ENCODE measurements at places on chromosomes 7 and 10.
A peak's percentile ranks its signal among the peaks of the same experiment; 100 is the strongest.

DNA sequence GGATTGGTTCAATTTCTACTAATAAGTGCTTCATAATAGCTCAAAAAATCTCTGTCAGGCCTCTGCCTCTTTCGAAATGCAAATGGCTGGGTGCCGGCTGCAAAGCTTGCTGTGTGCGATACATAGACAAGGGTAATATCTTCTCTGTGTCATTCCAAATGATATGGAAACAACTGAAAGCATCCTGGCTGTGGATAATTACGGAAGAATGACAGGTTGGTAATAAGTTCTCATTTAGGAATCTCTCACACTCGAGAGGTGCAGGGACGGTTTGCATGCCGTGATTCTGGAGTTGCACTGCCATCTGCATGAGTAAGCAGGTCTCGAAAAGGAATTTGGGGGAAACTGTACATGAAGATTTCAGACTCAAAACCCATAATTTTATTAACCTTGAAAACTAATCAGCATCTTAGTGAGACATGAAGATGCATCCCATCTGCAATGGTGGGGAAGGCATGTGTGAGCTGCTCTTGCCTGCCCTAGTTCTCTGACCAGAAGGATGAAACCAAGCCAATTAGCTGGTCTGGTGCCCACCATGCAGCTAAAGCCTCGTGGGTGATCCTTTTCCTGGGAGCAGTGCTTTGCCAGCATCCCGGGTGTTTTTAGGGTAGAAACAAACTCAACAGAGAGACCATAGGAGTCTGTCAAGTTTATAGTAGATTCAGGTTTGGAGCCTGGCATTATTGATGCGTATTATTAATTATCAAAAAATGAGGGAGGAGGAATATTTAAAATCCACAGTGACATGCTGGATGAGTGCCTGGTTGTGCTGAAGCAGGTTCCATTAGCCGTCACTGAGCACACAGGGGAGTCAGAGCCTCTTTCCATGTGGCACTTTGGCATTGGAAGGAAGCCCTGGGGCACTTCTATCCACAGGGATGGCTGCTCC lies 503.6 kb upstream of the MGMT start:
- DNase-seq, result no peak

- no peak for DNase-seq
Observed at GRCh38 chr10:847868-848267, 83.6 kb downstream of the LARP4B start.

GRCh38 chr10:15236340-15236739 lies 67.8 kb upstream of the NMT2 start:
- DNase-seq, result no peak

GRCh38 chr7:2979201-2979631 lies 64.5 kb downstream of the CARD11 start:
- DNase-seq, result no peak

DNA sequence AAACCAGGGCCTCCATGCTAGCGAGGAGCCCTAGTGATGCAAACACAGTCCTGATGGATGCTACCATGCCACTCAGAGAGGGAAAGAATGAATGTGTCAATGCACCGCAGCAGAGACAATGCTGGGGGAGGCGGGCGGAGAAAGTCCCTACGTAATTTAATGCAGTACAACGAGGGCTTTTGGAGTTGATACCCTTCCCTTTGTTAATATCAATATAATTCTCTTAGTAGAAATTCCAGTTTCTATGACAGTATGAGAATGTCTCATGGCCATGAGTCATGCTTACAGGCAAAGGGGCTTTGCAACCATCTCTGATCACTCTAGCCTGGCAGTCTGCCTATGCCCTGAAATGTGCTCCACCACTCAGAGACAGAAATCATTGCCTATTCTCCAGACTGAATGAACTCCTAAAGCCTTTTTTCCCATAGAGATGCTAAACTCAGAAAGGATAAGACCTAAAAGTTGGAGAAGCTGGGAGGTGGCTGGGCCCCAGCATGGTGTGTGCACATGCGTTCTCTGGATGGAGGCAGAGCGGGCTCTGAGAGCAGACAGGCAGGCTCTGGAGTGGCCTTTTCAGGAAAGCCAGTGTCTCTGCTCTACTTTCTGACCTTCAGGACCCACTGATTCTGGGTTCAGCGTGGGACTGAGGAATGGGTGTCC lies 20.3 kb upstream of the GIMAP2 start:
- no peak for DNase-seq

DNA sequence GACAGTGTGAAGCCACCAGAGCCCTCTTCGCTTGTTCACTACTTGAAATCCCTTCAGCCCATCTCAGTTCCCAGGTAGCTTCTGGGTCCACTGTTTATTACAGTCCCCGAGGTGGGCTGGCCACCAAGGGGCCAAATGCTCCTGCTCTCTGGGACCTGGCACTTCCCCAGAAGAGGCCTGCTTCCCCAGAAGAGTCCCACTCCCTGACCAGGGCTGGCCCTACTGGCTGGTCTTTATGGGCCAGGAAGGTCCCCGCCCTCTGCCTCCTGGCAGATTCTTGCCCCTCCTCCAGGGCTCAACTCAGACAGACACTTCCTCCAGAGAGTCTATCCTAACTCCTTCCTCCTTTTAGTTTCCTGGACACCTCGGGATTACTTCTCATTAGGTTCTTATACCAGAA lies 70.7 kb upstream of the LRRC18 start:
- DNase-seq, result no peak

DNA sequence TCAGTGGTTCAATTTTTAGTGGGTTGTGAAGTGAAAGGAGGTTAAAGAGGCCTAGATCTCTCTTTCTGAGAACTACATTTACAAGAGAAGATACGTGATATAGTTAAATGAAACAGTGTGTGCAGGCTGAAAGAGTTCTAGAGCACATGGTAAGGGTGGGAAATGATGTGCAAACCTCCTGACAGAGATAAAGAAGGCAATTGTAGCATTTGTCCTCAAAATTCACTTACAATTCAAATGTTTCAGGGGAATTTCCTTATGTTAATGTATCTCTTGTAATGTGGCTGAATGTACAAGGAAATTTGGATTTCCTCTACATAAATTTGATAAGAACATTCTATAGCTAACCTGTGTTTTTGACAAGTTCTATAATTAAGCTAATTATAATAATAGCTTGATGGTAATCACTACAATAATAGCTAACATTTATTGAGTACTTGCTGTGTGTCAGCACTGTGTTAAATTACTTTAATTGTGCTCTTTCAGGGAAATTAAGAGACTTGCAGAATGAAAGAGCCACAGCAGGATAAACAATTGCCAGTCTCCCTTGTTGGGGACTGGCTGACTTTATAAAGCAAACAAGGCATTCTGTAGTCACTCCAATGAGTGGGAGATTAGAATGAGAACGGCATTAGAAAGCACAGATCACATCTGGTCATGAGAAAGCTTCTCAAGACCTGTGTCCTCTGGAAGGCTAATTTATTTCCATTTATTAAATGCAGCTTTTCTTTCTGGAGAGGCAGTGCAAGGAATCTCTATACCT lies 139.7 kb upstream of the TMEM72 start:
- DNase-seq, result no peak

GRCh38 chr10:83222832-83223742 lies 916.2 kb upstream of the GHITM start:
- DNase-seq, result no peak

DNA sequence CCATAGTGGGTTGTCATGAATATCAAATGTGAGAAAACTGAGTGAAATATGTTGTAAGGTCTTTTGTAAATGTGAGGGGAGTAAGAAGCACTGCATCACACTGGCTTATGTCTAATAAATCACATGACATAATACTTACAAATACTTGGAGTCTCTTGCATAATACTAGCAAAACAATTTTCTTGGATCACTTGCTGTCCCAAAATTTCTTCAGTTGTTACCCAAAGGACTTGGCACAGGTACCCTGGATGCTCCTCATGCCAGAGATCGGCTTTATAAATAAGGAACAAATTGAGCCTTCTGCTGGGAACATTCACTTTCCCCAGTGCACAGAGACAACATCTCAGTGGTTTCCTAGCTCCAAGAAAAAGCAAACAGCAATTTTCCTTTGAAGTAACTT lies 5.0 kb upstream of the LRIT2 start:
- DNase-seq, result no peak

DNA sequence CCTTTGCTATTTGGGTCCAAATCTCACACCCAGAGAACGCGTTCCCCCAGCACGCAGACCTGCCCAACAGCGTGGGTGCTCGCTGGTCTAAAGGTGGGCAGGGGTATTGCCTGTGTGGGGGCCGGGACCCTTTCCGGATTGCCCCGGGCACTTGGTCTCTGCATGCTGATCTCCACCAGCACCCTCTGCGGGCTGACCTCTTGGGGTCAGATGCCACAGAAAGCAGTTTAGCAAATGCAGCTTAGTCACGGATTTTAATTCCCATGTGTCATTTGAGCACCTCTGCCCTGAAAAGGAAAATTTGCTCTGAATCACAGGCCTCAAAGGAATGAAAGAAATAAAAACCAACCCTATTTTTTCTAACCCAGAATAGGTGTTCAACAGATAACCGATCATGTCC lies 46.7 kb downstream of the PKD1L1 start:
- DNase-seq, result no peak

- DNase-seq, result no peak
Observed at GRCh38 chr10:110629680-110630191, 14.4 kb upstream of the RBM20 start.

GRCh38 chr7:110854651-110855050 lies 236.3 kb upstream of the LRRN3 start:
- DNase-seq, result no peak

DNA sequence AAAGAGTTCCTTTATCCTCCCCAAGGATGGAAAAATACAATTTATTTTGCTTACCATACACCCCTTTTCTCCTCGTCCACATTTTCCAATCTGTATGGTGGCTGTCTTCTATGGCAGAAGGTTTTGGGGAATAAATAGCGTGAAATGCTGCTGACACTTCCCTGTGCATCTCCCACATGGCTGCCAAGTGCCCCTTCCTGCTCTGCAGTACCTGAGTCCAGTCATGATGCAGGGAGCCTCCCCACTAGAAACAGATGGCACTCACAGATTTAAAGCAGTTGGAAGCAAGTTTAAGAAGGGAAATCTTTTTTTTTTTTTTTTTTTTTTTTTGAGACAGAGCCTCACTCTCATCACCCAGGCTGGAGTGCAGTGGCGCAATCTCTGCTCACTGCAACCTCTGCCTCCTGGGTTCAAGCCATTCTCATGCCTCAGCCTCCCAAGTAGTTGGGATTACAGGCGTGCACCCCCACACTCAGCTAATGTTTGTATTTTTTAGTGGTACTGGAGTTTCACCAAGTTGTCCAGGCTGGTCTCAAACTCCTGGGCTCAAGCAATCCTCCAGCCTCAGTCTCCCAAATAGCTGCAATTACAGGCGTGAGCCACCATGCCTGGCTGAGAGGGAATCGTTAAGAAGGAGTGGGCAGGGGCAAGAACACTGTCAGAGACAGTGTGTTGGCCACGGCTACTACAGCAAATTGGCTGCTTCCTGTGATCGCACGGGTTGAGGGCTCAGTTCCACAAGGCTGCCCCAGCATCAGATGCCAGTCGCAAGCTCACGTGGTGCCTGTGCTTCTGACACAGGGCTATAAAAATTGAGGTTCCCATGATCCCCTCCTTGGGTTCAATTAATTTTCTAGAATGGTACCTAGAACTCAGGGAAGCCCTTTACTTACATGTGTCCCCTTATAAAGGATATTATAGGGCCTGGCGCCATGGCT lies 5.3 kb upstream of the PILRA start:
- no peak for DNase-seq

GRCh38 chr7:101814081-101814990 lies 3.1 kb upstream of the CUX1 start:
- peak; percentile 44 for DNase-seq

DNA sequence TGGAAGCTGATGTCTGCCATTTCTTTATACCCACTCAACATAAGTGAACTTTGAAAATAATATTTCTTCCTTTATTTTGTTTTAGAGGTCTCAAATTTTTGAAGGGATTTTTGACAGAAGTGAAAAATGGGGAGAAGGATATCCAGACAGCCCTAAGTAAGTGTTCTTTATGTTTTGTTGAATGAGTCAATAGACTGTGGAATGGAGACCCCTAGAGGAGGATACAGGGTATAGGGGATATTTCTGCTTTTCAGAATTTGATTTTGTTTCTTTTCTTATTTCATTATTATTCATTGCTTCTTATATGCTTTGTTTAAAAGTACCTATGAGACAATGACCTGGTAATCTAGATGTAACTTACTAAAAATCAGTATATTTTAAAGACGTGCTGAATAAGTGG lies 34.4 kb downstream of the PLEKHA8 start:
- DNase-seq, result peak; percentile 7

- DNase-seq, result no peak
Observed at GRCh38 chr7:158849768-158850544, 6.4 kb upstream of the DYNC2I1 start.

DNA sequence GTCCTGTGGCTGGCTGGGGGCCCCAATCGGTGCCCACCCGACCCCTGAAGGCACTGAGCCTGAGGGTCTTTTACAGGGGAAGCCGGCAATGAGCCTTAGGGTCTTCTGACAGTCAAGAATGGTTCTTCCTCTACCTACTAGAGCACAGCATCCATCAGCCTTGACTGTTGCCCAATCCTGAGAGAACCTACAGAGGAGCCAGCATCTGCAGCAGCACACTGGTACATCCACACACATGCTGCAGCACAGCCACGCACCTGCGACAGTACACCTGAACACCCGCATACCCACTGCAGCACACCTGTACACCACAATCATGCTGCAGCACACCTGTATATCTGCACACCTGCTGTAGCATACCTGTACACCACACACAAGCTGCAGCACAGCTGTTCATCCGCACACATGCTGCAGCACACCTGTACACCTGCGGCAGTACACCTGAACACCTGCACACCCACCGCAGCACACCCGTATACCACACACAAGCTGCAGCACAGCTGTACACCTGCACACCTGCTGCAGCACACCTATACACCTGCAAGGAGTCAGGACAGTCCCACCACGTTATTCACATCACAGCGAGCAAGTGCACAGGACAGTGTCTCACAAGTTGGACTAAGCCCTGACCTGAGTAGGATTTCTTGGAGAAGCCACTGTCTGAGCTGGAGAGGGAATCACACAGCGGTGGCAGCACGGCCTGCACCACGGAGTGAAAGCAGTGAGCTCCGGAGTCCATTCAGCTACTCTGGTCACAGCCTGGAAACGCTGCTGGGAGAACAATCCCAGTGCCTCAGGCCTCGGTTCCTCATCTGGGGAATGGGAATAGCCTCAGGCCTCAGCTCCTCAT lies 56.4 kb downstream of the VIPR2 start:
- DNase-seq, result no peak

DNA sequence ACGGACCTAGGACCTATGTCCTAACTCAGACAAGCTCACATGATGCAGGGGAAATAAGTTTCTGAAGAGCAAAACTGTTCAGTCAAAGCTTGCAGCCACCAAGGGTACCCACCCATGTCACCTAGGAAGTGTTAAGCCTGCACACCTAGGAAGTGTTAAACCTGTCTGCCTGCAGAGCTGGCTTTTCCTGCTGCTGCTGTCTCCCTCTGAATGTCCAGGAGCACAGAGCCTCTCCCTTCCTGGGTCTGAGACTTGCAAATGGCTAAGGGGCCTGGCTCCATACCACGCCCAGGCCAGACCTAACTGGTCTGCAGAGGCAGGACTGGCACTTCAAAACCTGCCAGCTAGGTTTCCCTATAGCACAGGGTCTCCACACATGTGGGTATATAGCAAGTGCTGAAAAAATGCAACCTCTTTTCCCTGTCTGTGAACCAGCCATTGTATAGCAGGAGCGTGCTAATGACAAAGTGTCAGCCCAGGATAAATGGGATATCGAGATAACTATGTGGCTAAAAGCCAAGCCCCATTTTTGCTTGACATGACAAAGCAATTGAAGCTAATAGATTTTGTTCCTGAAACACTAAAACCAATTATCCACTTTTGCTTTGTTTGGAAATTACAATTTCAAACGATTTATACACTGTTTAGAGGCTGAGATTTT lies 1.5 kb downstream of the GDF2 start:
- DNase-seq, result no peak

GRCh38 chr10:24930427-24930826 lies 22.0 kb downstream of the PRTFDC1 start:
- no peak for DNase-seq
